SJSA1 (cell line): ENCODE measurements at places on chromosomes 16 and 17.

DNA sequence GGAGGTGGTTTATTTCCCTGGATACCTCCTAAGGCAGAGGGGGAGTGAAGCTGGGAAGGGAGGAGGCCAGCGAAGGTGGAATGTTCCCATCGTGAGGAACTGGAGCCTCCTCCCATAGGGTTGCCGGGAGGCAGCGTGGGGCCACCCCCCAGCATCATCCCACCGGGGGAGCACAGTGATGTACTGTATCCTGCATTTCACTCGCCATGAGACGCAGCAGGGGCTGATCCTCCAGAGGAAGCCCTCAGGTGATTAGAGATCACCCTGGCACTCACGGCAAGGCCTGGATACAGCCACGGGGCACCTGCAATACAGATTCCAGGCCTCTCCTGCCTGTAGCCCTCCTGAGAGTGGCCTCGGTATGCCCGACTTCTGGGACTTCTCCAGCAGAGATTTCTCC lies 25.5 kb upstream of the BEAN1 start:
- DNase-seq, result peak; percentile 32

GRCh38 chr16:87850009-87851006 lies 19.0 kb downstream of the SLC7A5 start:
- peak; percentile 84 for DNase-seq

DNA sequence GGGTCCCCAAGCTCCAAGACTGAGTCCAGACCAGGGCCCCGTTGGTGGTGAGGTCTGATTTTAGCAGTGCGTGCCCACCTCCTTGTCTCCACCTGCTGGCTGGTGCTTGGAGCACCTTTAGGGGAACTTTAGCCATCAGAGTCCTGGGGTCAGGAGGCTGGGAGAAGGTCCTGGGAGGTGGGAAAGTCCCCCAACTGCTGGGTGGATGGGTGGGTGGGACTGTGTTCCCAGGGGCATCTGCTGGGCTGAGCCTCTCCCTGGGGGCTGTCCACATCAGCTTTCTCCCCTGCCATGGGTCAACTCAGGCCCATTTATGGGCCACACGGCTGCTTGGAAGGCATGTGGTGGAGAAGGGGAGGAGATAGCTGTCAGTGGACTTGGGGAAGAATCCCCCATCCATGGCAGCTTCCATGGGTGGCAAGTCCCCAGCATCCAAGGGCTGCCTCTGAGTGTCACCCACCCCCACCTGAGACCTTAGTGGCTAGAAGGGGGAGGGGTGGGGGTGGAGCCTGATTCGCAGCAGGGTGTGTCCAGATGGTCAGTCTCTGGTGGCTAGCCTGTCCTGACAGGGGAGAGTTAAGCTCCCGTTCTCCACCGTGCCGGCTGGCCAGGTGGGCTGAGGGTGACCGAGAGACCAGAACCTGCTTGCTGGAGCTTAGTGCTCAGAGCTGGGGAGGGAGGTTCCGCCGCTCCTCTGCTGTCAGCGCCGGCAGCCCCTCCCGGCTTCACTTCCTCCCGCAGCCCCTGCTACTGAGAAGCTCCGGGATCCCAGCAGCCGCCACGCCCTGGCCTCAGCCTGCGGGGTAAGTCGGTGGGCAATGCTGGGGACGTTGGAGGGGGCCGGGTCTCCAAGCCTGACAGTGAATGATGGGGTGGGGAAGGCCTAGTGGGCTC lies at the start of gene TRPV2:
TSS of gene TRPV2 (plus strand) at position 541 of the 894 bp plus-strand sequence. CDS start 2,098 bp downstream, outside the sequence.
- no peak for DNase-seq

DNA sequence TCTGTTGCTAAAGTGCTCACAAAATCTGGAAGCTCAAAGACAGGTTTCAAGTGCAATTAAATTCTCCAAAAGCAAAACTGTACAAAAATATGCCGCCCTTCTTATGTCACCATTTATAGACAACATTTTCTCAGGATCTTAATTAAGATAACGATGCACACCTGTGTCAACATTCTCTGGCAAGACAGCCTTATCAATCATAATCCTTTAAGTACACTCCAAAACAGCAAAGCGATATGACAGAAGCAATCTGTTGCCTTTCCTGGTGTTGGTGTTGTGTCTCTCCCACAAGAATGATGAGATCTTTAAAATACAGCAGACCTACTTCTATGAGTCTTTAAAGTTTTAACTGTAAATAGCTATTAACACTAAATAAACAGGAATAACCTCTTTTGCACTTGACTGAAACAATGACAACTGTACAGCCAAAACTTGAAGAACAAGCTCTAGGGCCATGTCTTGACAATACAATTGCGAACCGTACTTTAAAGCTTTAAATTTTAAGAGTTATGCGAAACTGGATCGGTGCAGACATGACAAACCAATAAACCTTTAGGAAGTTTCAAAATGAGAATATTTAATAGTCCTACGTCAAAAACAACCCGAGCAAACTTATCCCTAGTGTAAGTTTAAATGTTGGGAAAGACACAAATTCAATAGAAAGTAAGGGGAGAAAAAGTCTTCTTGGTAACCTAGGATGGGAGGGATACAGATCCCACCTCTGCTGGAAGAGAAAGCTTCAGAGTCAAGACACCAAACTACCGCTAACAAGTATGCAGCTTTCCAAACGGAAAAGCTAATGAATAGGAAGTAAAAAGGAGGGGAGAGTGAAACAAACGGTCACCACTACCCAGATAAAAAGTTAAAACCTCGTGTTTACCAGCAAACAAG lies 3.3 kb upstream of the IRX5 start:
- DNase-seq, result peak; percentile 2

GRCh38 chr17:77755410-77755963 lies 203.0 kb upstream of the TNRC6C start:
- DNase-seq, result no peak

DNA sequence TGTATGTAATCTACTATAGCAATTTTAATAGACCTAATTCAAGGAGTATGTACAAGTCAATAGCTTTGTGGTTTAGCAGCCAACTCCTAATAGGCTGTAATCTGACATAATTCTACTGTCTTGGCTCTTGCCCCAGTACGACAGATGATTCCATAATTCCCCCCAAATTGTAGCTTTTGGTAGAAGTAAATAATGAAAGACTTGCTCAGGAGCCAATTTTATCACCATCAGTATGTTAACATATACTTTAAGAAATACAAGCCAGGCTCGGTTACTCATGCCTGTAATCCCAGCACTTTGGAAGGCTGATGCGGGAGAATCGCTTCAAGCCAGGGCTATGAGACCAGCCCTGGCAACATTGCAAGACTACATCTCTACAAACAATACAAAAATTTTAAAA lies 53.9 kb downstream of the AP2B1 start:
- no peak for DNase-seq

GRCh38 chr16:82630219-82630618 lies 3.5 kb downstream of the CDH13 start:
- no peak for DNase-seq

- no peak for DNase-seq
These were observed 272.7 kb downstream of the PARN start for GRCh38 chr16:14357328-14357727.

DNA sequence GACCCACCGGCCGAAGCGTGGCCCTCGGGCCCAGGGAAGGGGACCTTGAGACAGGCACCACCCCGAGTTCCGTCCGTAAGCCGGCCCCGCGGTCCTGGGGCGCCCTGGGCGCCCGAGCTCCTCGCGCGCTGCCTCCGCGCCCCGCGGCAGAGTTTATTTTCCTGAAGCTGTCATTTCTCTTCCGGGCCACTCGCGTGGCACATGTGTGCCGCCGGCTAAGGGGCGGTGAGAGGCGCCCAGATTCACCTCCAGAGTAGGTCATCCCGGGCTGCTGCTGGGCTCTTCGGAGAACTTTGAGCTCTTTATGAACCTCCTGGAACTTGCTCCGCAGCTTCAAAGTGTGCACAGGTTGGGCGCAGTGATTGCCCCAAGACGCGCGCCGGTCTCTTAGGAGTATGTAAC lies 489 bp downstream of the ZC3H18 start:
- DNase-seq, result peak; percentile 49

DNA sequence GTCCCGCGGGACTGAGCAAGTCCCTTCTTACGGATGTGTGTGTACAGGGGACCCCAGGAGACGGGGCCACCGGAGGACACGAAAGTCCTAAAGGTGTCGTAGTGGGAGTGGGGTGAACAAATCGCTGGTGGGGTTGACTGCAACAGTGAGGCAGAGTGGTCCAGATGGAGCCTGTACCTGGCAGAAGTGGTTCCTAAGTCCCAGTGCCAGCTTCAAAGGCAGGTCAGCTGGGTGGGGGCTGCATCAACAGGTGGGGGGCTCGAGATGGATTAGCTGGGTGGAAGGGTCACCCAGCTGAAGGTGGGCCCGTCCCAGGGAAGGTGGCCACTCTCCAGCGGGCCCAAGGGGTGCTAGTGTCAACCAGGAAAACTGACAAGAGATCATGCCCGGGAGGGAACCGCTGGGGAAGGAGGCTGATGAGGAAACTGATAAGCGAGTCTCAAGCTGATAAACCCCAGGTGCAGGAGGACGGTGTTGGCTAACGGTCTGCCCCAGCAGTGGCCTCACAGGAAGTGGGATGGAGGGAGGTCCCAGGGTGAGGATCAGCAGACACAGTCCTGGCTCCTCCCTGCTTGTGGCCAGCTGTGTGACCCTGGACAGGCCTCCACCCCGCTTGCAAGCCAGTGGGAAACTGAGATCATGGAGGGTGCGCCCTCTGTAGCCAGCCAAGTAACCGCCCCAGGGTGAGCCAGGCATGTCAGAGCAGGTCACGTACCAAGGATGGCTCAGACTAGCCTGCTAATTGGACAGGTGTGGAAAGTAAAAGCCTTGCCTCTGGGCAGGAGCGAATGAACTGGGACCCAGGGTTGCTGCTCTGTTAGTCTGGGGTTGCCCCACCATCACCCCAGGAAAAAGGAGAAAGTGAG lies 1.0 kb downstream of the ORAI3 start:
- peak; percentile 69 for DNase-seq

DNA sequence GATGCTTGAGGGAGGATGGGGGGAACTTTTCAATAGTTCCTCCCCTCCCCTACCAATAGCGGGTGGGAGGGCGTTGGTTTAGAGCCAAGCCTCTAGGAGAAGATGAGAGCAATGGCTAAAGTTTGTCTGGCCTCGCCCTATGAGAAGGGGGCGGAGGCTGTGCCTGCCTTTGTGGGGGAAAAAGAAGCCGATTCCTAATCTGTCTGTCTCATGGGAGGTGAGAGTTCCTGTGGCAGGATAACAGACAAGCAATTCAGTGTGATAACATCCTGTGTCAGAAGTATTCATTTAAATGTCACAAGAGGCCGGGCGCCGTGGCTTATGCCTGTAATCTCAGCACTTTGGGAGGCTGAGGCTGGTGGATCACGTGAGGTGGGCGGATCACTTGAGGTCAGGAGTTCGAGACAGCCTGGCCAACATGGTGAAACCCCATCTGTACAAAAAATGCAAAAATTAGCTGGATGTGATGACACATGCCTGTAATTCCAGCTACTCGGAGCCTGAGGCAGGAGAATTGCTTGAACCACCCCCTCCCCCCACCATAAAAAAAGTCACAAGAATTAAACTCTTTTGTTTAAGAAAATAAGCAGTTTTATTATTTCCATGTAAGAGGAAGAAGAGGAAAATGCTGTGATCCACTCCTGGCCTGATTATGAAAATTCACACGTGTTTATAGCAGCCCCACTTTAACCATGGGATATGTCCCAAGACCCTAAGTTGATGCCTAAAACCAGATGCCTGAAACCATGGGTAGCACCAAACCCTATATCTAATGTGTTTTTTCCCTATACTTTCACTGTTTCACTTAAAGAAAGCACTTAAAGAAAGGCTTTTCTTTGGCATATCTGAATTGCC lies 1.7 kb downstream of the SLFN5 start:
- peak; percentile 84 for DNase-seq

DNA sequence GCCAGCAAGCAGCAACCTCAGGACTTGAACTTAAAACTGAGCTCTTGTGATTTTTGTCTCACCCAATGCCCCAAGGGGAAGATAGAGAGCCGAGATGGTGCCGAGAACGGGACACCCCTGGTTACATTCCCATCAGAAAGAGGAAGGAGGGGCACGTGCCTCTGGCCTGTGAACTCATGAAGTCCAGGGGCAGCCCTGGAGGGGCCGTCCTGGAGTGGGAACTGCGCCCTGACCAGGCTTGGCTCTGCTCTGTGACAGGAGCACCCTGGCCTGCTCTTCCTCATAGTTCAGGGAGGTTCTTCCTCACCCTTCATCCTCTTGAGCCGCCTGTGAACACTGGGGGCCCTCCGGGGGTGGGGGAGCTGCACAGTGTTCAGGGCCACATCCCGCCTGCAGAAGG lies 130.3 kb upstream of the FOXF1 start:
- DNase-seq, result no peak

- DNase-seq, result no peak
These were observed 8.3 kb downstream of the TAT start for GRCh38 chr16:71568551-71568950.

- DNase-seq, result no peak
These were observed 5.7 kb downstream of the NECAB2 start for GRCh38 chr16:83973581-83974385.

- no peak for DNase-seq
These were observed 1.2 kb downstream of the SEC14L1 start for GRCh38 chr17:77141846-77142449.
